ENCODE measurements at places on chromosomes 6 and 20.
A peak's percentile ranks its signal among the peaks of the same experiment; 100 is the strongest.

DNA sequence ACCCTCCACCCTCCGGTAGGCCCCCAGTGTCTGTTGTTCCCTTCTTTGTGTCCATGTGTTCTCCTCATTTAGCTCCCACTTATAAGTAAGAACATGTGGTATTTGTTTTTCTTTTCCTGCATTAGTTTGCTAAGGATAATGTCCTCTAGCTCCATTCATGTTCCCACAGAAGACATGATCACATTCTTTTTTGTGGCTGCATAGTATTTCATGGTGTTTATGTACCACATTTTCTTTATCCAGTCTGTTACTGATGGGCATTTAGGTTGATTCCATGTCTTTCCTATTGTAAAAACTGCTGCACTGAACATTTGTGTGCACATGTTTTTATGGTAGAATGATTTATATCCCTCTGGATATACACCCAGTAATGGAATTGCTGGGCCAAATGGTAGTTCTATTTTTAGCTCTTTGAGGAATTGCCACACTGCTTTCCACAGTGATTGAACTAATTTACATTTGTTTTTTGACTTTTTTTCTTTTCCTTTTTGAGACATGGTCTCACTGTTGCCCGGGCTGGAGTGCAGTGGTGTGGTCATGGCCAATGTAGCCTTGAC lies 4.5 kb downstream of the KPNA5 start:
- DNase-seq, result no peak

DNA sequence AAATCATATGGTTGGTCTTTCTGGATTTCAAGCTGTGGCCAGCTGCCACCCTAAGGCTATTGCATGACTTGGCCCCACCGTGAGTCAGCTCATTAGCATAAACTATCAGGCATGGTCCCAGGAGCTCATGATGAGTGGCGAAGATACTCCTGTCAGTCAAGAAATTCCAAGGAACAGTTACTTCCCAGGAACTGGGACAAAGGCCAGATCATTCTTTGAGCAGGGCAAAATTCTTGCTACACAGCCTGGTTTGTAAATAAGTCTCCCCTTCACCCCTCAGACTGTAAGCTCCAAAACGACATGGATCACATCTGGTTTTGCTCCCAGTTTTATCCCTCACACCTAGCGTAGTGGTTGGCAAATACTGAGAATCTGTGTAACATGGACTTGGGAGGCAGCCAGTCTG lies 33.0 kb upstream of the KIAA1586 start:
- DNase-seq, result no peak

DNA sequence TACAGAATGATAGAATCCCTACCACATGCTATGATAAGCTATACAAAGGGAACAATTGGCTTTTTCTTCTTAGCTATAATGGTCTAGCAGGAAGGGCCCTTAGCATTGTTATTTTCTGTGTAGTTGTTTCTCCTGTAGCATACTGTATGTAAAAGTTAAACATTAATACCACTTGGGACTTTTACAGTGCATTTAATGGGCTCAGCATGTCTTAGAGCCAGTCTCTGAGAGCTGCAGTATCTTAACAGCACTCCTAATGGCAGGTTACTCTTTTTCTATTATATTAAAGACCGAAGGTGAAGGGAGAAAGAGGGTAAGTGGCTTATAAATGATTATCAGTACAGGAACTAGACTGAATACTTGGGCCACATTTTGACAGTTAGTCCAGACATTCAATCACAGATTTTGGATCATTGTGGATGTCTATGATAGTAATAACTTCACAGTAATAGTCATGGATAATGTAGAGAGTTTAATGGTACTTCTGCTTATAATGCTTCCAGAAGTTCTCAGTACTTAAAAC lies 290.7 kb downstream of the PHF3 start:
- no peak for DNase-seq

DNA sequence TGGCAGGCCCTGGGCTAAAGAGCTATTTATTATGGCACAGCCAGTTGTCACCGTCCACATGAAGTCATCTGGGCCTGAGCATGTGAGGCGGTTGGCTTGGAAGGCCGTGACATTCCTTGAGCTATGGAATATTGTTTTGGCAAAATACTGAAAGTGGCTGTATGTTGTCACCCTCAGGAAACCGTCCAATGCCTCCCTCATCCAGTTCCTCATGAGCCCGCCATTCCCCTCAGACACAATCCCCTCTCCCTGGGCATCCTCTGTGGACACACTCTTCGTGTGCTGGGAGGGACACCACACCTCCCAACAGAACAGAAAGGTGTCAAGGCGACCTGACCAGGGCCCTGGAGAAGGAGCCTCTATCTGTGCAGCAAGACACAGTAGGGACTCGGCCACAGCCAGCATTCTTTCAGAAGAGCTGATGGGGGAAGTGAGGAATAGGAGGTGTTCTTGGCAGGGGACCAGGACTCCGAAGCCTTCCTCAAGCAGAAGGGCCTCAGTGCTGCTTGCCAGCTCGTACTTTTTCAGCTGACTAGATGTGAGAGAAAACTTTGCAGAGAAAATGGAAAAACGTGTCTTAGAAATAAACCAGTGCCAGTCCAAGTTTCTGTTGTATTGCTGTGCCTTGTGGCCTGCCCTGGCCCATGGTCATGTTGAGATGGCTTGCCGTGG lies 120.5 kb downstream of the SOD2 start:
- no peak for DNase-seq

GRCh38 chr6:148435386-148435785 lies 92.7 kb downstream of the SASH1 start:
- no peak for DNase-seq

- DNase-seq, result peak; percentile 68
Observed at GRCh38 chr6:52551483-52552277, 25.2 kb downstream of the TRAM2 start.

GRCh38 chr6:167323111-167323510 lies 1.8 kb upstream of the TTLL2 start:
- no peak for DNase-seq

- no peak for DNase-seq
Observed at GRCh38 chr6:41647061-41647511, 8.8 kb downstream of the MDFI start.

DNA sequence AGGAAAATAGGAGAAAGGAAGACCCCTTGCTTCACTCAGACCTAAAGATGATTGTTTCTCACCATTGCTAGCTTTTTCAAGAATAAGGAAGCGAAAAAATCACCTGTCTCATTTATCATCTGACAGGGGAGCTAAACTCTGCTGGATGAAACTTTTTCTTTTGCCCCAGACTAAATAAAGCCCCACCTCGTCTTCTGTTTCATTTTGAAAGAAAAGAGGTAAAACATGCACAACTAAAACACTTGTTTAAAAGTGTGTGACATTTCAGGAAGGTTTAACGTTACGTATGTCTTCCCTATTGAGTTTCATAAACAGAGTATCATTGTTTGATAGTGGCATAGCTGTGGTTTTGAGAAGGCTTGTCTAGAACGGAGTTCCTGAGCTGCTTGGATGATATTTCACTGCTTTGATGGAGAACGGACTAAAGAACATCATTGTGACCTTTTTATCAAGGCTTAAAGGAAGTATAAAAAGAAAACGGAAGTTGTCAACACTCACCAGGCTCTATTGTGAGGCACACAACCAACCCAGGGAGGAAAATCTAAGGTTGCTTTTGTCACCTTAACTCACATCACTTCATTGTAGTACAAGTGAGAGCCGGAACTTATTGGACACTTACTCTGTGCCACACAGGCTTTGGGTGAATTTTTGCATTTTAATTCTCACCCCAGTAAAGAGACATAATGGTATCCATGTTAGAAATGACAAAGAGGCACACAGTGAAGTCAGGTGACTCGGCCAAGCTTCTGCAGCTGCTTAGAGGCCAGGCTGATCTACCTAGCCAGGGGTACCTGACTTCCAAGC lies 29.5 kb downstream of the TSHZ2 start:
- DNase-seq, result no peak

- no peak for DNase-seq
Observed at GRCh38 chr6:20319520-20320357, 81.9 kb upstream of the E2F3 start.

DNA sequence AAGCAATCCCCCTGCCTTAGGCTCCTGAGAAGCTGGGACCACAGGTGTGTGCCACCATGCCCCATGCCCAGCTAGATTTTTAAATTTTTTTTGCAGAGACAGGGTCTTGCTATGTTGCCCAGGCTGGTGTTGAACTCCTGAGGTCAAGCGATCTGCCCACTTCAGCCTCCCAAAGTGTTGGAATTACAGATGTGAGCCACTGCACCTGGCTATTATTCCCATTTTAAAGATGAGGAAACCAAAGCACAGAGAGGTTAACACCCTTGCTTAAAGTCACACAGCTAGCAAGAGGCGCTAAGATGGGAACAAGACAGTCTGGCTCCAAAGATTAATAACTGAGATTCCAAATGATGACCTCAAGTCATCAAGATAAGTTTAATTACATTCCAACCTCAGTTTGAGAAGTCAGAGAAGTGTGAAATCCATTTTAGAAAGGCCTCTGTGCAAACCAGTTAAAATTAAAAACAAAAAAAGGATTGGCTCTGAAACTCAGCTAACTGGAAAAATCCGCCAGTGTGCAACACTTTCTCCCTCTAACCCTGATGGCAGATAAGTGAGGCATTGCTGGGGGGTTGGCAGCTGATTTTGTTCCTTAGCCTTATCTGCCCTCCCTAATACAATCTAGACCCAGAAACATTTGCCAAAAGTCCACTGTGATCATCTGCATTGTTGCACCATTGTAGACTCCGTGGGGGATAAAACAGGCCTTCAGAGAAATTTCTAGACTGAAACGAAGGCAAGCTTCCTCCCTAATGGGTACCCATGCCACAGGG lies 55.5 kb downstream of the CPNE5 start:
- DNase-seq, result no peak

- no peak for DNase-seq
Observed at GRCh38 chr6:42419490-42420280, 32.0 kb downstream of the TRERF1 start.

- no peak for DNase-seq
Observed at GRCh38 chr20:58669287-58670006, 18.4 kb downstream of the STX16 start.

- DNase-seq, result no peak
Observed at GRCh38 chr6:44524476-44525227, 137.1 kb downstream of the CDC5L start.

- no peak for DNase-seq
Observed at GRCh38 chr20:23255716-23256385, 94.7 kb upstream of the NXT1 start.

GRCh38 chr6:133621751-133622150 lies 267.2 kb upstream of the TCF21 start:
- DNase-seq, result no peak

GRCh38 chr6:149055195-149055899 lies 262.2 kb upstream of the TAB2 start:
- DNase-seq, result no peak

DNA sequence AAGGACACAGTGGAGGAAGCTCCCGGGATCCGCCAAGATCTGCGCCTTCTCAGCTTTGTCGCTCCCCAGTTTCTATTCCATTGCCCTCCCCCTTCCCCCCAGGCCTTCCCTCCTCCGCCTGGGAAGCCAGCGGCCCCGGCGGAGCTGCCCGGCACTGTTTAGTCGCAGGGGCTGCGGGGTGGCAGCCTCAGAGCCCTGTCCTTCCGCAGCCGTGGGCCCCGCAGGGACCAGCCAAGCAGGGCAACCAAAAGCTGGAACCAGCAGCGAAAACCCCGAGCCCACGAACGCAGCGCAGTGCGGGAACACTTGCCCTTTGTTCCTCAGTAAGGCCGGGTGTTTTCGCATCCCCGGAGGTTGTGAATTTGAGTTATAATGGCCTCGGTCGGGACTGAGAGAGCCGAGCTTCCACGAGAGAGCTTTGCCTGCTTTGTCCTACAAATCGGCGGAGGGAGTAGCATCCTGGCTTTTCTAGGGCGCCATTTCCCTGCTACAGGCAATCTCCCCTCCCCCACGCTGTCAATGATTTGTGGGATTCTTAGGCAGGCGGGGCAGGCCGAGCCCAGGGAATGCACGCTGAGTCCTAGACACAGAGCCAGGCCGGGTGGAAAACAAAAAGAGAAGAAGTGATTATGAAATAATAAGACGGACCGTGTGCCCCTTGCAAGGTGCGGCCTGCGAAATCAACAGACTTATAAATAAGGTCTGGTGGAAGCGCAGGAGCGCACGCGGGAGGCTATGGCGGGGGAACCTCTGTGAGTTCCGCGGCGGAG lies 4.0 kb upstream of the TUBB2B start:
- peak; percentile 94 for DNase-seq

GRCh38 chr6:162960679-162961457 lies 233.1 kb downstream of the PACRG start:
- DNase-seq, result no peak

DNA sequence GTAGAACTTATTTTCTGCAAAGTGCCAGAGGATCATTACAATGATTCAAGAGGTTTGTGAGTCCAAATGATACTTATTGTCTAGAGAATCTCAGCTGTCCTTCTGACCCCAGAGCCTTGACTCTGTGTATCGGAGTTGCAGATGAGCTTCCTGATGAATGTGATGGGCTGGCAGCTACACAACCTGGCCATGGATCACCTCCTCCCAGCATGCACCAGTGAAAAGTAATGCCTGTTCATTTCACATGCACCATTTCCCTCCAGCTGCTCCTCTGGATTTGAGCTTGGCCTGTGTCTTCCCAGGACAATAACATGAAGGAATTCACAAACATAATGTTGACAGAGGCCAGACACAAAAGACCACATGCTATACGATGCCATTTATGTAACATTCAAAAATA lies 30.0 kb downstream of the SNHG17 start:
- DNase-seq, result no peak

GRCh38 chr6:147910281-147910680 lies 401.8 kb downstream of the SAMD5 start:
- DNase-seq, result no peak

DNA sequence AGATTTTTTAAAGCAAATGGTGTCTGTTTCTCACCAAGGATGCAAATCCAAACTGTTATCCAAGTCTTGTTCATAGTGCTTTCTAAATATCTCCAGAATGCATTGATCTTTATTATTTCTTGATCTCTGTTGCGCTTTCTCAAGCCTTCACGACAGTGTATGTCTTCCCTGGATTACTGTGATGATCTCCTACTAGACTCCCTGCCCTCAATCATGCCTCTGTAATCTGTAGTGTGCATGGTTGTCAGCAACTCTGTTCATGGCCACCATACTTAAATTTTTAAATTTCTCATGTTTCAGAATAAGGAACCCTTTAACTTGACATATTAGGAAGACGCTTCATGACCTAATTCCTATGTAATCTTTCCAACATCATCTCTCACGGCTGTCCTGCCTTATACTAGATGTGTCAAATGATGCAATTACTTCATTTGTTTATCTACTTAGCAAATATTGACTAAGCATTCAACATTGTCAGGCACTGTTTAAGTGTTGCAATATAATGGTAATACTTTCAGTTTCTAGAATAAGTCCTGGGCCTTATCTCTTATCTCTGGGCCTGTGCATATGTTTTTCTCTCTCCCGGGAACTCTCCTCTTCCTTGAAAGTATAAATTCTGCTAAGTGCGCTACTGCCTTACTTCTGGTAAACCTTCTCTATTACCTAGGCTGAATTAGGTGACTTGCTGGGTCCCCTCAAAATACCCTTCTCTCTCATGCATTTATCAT lies 25.6 kb upstream of the AHI1 start:
- DNase-seq, result no peak

All from renal pelvis (tissue), 12 donors.